ENCODE measurements at places on chromosomes 11 and 22.

DNA sequence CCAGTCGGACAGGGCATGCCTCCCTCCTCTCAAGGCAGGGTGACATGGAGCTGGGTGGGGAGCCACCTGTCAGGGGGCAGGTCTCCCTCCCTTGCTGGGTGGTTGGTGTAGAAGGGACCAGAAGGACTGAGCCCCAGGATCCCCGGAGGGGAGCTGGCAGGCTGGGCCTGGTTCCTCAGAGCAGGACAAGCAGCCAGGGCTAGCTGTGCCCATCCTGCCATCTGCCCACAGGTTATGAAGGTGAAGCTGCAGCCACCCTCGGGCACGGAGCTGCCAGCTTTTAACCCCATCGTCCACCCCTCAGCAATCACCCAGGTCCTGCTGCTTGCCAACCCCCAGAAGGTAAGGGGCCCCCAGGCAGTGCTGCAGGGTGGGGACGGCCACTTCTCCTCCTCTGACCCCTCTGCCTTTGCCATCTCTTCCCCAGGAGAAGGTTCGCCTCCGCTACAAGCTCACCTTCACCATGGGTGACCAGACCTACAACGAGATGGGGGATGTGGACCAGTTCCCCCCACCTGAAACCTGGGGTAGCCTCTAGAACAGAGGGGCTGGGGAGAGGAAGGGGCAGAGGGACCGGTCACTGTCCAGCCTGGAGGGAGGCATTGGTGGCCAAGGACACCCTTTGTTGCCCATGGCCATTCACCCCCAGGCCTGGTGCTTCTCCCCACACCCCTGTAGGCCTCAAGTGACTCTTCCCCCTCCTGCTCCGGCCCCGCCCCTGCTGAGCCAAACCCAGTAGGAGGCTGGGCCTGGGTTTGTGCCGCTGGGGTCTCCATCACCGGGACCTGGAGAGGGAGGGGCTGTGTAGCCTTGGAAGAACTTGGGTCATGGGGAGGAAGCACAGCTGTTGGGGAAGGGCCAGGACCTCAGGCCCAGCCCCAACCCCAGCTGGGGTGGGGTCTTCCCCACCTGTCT, 7.0 kb upstream of the SH3BP1 start:
- no peak for DNase-seq

DNA sequence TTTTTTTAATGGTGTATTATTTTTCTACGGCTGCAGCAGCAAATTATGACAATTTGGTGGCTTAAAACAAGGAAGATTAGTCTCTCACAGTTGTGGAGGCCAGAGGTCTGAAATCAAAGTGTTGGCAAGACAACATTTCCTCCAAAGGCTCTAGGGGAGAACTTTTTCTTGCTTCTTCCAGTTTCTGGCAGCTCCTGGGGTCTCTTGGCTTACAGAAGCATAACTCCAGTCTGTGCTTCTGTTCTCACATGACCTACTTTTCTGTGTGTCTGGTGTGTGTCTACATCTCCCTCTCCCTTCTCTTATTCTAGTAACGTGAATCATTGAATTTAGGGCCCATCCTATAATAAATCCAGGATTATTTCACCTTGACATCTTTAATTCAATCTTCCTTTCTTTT, 551.9 kb upstream of the LUZP2 start:
- DNase-seq: no peak

GRCh38 chr22:19890502-19891316, 36.0 kb upstream of the GNB1L start:
- DNase-seq: no peak

DNA sequence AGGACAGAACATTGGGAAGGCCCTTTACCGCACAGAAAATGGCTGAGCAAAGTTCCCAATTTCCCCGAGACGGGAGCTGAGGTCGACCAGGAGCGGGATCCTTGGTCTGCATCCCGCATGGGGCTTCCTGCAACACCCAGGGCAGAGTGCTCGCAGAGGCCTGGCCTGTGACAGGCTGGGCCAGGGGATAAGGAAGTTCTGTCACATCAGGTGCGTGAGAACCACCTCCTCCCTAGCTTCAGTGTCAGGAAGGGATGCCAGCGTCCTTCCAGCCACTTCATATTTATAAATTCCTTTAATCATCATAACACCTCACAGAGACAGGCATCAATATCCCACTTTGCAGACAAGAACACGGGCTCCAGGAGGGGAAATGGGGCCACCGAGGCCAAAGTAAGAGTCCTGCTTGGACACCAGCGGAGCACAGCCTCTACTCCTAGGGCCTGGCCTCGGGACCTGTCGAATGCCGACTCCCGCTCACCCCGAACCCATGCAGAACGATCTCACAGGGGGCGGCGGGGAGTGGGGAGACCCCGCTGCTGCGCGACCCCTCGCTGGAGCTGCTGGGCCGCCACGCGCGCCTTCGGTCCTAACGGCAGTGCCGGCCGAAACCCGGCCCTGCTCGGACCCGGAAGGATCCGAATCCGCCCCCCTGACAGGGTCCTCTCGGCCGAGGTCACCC, 532 bp downstream of the BET1L start:
- no peak for DNase-seq

- DNase-seq: no peak
These were observed 4.1 kb downstream of the WNT7B start for GRCh38 chr22:45972889-45973253.

GRCh38 chr11:14414470-14415461, 55.8 kb upstream of the RRAS2 start:
- DNase-seq: no peak

GRCh38 chr11:64132191-64132771, 33.6 kb downstream of the MACROD1 start:
- DNase-seq: no peak

GRCh38 chr11:111334532-111335502, 36.5 kb downstream of the POU2AF3 start:
- no peak for DNase-seq
